ENCODE measurements at places on chromosomes 2 and 18.

DNA sequence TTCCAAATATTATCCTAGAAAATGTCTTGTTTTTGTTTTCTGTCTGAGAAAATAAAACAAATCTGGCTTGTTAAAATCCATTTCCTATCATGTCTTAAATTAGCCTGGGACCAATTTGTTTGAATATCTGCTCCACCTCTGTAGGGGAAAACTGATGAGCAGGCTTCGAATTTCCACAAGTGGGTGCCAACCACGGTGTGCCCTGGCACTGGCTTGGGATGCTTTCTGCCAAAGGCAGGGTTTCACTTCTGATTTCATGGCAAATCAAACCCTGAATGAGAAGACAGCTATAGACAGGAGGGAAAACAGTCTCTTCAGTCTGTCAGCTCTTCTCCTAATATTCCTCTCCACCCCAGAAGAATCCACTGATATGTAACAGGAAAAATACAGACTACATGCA is 33.7 kb upstream of the STAT4 start:
- DNase-seq: no peak

- DNase-seq: no peak
Observed at GRCh38 chr18:21073180-21073579, 38.4 kb downstream of the ROCK1 start.

DNA sequence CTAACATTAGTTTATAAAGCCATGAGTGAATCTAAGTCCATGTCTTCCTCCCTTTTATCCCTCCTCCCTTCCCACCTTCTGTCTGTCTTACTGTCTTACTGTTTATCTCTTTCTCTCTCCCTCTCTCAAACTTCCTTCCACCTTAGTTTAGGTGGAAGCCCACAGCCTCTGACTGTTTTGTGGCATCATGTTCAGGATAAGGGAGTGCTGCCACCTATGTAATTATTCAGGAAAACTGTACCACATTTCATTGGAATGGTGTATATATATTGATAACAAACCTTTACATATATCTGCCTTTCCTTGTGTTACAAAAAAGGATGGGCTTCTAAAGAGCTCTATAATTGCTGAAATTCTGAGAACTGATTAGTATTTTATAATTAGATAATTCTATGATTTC is 48.7 kb downstream of the NETO1 start:
- no peak for DNase-seq

DNA sequence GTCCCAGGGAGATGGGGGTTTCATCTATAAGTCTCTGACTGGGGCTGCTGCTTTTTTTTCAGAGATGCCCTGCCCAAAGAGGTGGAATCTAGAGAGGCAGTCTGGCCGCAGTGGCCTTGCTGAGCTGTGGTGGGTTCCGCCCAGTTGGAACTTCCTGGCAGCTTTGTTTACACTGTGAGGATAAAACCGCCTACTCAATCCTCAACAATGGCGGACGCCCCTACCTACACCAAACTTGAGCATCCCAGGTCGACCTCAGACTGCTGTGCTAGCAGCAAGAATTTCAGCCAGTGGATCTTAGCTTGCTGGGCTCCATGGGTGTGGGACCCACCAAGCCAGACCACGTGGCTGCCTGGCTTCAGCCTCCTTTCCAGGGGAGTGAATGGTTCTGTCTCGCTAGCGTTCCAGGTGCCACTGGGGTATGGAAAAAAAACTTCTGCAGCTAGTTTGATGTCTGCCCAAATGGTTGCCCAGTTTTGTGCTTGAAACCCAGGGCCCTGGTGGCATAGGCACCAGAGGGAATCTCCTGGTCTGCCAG is 152.6 kb upstream of the CYP26B1 start:
- no peak for DNase-seq

- no peak for DNase-seq
Observed at GRCh38 chr2:21500401-21500945, 376.7 kb downstream of the TDRD15 start.

DNA sequence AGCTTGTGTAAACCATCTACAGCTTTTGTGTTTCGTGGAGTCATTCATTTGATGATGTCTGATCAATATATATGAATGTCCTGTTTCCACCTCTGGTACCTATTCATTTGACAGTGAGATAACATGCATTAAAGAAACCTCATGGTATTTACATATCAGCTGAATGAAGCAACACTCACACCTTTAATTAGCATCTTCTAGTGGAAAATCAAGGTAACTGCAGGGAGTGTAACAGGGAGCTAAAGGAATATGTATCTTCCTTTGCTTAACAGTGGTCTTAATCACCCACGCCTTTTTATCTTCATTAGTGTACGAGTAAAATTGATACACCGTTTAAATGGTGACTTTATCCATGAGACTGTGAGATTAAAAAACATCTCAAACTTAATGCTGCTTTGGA is 15.6 kb downstream of the SLC39A10 start:
- DNase-seq: no peak

GRCh38 chr2:22854588-22854987 is 530.4 kb upstream of the KLHL29 start:
- DNase-seq: no peak

- DNase-seq: no peak
Observed at GRCh38 chr2:194706179-194706578, 950.8 kb upstream of the SLC39A10 start.

DNA sequence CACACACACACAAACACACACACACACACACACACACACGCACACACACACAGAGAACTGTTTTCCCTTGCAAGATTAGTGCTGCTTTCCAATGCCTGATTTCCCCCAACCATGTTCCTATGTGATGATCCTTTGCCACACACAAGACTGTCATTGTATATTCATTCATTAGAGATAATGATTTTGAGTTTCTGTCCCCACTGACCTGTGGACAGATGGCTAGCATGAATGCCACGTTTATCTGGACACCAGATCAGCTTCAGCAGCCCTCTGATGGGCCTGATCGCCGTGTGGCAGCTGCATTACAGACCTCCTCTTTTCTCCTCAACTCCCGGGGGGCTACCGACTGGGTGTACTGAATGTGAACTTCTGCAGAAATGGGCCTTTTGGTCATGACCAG is 353.0 kb downstream of the MYCN start:
- no peak for DNase-seq

Measured in NCI-H510A (cell line).